ENCODE measurements at places on chromosomes 5 and 9.

DNA sequence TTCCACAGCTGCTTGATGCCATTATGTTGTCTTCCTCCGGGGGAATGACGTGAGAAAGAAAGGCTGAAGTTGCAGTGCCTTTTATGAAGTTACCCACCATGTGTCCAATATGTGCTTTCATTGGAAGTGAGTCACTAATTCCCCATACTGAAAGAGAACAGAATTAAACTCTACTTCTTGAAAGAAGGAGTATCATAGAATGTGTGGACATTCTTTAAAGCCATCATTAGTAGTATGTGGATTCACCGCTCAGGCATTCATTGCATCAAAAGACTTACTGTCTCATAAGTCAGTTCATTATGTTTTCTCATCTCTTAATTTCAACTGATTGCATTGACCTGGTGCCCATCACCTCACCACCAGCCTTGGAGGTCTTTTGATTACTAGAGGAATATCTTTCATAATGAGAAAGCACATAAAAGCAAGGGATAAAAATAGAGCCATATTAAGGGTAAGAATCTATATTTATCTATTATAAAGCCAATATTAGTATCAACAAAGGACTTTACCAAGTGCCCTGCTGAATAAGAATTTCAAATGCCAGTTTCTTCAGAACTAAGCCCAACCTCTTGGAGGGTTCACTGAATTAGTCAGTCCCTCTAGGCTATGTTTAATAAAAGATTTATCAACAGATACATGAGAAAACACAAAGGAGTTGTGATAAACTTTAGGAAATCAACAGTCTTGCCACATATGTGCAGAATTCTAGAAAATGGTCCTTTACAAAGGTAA, 516.1 kb downstream of the NTRK2 start:
- no peak for DNase-seq

DNA sequence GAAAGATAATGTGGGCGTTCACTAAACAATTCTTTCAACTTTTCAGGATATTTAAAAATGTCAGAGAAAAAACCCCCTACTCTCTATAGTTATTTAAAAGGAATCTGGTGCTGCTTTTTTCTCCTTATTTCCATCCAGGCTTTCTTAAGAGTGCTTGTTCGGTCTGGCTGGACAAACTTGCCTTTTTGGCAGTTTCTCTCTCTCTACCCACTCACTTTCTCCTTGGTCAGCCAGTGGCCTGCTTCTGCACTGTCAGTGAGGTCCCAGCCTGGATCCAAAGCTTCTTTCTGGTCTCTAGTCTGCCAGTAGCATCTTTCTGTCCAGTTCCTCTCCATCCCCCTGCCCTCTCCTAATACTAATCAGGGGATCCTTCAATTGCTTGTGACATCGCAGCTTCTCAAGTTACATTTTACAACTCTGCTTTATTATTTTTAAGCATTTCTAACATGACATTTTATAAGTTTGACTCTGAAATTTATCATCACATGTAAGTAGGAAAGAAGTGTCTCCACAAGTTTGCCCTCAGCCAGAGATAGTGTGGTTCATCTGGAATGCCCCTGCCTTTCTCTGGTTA, 50.4 kb downstream of the PIK3R1 start:
- no peak for DNase-seq

DNA sequence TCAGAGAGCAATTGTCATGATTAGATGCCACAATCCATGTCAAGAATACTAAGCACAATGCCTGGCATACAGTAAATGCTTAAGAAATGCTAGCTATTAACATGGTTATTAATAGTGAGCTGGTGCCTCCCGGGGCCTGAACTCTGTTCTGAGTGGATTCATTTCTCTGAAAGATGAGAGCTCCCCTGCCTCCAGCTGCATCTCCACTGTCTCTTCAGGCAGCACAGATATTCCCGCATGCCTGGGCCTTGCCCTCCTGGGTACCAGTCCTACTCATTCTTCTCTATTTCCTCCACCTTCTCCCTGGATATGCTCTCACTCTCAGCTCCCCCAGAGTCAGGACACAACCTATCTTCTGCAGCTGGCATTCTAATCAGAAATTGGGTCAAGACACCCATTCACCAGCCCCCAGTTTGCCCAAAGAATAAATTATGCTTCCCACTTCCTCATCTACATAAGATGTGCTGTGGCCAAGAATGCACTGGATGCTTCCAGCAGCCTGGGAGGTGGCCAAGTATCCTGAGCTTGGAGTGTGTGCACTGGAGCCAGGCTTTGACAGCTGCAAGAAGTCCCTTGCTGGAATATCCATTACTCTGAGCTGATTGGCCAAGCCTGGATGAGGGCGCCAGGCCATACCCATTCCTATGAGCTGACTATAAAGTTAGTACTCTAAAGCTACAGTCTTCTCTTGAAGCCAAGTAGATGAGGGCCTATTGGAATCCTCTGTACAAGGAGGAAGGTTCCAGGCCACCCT, 669.0 kb downstream of the ACTL7B start:
- DNase-seq: no peak

DNA sequence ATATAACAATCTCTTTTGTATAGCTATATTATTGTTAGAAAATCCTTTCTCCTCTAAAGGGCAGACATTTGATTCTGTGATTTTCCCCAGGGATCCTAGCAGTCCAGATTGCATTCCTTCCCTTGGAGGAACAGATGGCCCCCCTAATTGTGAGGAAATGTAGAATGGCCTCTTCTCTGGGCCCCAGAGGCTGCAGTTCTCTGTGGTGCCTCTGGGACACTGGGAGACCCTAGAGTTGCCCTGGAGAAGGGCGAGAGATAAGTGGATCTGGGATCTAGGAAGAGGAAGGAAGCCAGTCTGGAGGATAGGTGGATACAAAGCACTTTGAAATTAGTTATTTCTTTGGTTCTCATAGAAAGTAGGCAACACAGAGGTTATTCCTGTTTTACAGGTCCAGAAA, 1.9 kb upstream of the HINT2 start:
- no peak for DNase-seq

DNA sequence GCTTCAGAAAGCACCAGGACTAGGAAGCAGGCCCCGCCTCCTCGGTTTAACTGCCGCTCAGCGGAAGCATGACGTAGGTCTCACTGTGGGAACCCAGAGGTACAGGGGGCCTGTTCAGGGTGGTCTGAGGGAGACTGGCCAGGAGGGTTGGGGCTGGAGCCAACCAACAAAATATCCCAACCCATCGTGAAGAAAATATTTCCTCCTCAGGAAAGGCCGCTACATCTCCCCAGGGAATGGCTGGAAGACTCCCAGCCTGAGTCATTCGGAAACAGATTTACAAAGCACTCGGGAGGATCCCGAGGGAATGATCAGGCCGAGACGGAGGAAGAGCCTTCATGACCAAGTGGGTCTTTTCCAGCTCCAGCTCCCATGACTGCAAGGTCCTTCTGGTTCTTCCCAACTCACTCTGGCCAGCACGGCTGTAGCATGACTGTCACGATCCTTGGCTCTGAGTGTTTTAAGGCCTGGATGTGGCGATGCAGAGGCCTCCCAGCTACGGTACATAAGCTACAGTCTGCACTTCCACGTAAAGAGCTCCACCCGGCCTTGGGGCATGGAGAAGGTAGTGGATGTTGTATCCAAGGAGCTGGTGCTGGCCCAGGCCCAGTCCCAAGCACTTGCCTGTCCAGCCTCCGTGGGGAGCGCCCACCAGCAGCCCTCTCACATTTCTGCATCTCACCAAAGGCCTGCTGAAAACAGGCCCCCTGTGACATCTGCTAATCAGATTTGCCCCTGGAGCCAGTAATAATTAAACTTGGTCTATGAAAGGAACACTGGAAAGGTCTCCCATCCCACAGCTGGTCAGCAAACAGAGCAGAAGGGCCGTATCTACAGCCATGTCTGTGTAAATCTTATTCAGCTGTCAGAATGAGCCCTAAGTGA, 100.6 kb downstream of the LHFPL2 start:
- DNase-seq: no peak

DNA sequence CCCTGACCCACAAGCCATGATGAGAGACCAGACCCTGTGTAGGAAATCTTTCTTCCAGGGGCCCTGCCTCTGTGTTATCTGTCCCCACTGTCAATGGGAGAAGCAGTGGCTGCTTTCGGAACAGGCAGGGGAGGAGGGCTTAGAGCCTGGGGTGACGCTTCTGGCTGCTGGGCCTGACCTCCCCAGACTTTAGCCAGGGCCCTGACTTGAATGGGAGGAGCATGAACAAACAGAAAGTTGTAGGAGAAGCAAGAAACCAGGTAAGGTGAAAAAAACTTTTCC, 12.2 kb upstream of the GPX3 start:
- DNase-seq: no peak

- DNase-seq: no peak
Observed at GRCh38 chr9:32828861-32829260, 45.5 kb downstream of the TMEM215 start.

DNA sequence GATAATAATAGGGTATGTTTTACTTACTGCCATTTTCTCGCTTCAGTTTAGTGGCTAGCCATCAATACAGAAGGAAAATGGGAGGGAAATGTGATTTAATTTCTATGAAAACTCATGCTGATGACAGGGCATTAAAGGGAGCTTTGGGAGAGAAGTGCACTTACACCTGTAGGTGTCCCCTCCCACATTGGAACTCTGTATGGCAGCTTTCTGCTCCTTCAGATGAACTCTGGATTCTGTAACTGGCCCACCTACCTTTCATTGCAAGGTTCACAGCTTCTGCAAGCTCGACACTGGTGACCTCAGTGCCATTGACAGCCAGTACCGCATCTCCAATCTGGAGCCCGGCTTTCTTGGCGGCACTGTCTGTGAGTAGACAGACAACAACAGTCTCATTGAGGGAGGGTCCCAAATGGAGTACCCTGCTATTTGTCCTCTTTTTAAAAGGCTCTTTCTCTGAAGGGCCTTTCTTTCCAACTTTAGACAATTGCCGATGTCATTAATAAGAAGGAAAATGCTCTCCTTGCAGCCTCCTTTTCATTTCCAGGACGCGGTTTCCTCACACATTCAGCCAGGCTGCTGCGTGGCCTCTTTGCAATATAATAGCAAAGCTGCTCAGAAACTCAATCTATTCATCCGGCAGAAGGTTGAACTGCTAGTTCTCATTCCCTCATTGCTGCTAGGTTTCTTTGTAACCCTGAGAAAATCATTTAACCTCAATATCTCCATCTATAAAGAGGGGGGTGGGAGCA, 63.6 kb downstream of the NUDT12 start:
- no peak for DNase-seq

DNA sequence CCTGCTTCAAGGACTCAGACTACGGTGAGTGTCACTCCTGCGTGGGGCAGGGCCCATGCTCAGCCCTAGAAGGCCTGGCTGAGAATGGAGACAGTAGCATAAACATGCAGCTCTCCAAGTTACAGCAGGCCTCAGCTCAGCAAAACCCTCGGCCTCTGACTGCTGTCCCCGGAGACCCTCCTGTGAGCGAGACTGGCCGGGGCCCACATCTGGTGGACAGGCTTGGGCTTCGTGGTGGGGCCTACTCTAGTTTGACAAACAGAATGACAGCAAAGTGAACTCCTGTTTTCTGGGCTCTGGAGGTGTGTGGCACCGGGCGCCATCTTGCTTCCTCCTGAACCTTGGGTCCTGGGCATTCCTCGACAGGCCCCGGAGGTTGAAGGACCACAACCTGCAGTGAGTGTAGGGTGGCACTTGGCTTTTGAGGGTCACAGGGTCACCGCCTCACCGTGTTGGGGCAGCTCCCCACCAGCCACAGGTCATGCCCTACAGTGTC, 97.5 kb downstream of the PHF2 start:
- DNase-seq: no peak

GRCh38 chr9:118522093-118523028, 818.2 kb downstream of the TLR4 start:
- no peak for DNase-seq

DNA sequence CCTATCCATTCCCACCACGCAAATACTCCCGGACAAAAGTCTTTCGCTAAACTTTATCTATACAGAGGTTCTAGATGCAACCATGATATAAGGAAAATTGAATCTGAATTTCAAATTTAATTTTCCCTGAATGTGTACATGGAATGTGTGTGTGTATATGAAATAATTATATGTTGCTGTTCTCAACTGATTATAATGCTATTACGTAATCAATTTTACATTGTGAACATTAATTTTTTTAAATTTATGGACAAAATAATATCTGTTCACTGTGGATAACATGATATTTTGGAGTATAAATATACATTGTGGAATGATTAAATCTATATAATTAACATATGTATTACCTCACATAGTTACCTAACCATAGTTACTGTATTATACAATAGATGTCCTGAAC, 1250.6 kb downstream of the EFNA5 start:
- no peak for DNase-seq

DNA sequence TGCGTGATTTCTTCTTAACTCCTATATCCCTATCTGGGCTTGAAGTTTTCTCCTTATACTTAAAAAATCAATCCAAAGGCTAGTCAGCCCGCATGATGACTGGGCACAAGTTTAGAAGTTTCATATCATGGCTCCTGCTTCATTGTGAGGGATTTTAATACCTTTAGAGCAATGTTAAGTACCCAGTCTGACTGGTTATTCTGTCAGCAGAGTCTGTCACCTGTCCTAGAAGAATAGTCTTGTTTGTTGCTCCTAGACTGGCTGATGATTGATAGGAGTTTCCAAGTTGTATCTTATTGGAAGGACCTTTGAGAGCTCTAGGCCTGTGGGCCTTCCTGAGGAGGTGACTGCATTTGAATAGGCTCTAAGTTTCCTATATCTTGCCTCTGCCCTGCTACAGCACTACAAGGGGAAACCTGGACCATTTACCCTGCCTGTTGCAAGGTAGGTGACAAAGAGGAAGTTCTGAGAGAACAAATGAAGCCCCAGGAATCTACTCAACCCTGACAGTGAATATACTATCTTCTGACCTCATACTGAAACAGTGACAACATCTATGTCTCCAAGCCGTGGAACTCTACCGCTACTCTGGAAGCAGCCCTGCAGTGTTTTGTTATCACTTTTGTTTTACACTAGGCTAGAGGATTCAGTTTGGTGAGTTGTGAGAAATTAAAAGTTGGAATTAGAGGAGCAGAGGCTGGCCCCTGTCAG, 66.5 kb downstream of the F2RL2 start:
- no peak for DNase-seq
